ENCODE measurements at places on chromosomes 5 and 9.

GRCh38 chr5:140570058-140570457 lies 5.4 kb downstream of the SLC35A4 start:
- no peak for DNase-seq

- DNase-seq = no peak
Observed at GRCh38 chr5:78698191-78698791, 49.7 kb upstream of the LHFPL2 start.

- DNase-seq = no peak
Observed at GRCh38 chr9:121388140-121388905, 18.3 kb upstream of the STOM start.

- no peak for DNase-seq
Observed at GRCh38 chr9:131417264-131418142, 23.6 kb downstream of the PRRC2B start.

GRCh38 chr5:16580382-16580781 lies 36.4 kb downstream of the RETREG1 start:
- DNase-seq = no peak

DNA sequence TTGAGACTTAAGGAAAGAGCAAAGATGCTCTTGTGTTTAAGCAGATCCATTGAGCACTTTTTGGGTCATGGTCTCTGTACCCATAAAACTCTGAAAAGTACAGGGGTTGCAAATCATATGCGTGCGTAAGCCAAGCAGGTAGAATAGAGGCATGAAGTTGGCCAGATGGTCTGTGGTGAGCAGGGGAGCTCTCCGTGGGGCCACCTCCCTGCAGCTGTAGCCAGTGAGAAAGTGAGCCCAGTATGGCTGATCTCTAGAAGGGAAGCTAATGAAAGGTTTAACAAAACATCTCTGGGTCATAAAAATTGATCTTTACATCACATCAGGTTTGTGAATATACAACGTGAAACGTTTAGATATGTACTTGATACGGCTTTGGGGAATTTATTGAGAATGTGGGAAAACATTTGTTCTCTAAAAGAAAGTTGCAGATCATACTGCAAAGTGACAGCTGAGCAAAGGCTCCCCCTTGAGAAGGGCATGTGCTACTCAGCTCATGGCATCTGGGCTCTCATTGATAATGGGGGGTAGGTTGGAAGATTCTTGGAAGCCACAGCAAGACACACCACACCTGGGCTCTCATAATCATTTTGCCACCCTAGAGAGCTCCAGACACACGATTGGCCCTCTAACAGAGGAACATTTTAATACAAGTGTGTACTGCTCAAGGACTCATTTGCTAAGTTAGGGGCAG lies 30.6 kb downstream of the SH3GL2 start:
- no peak for DNase-seq

GRCh38 chr9:114244570-114244969 lies 78.3 kb upstream of the ORM1 start:
- DNase-seq = no peak

Measured in fibroblast of skin of left quadriceps (primary cell).